ENCODE measurements at places on chromosomes 2 and 18. TPM values are rescaled to one million over a fixed set of nuclear protein-coding genes. Genes with fewer than 3 reads are reported as not detected.

C2orf92 gene
- total RNA-seq = 9.0 TPM

FEV gene
- total RNA-seq = not detected

SPHKAP gene
- total RNA-seq = not detected

CCDC142 gene
- 28.7 TPM for total RNA-seq

SERPINB4 gene
- not detected for total RNA-seq
